ENCODE measurements at places on chromosomes 7 and 10.

- DNase-seq: no peak
Measured at GRCh38 chr7:99437946-99438572, 539 bp downstream of the PTCD1 start.

GRCh38 chr7:46746695-46747687, 825.9 kb upstream of the IGFBP3 start:
- DNase-seq: no peak

DNA sequence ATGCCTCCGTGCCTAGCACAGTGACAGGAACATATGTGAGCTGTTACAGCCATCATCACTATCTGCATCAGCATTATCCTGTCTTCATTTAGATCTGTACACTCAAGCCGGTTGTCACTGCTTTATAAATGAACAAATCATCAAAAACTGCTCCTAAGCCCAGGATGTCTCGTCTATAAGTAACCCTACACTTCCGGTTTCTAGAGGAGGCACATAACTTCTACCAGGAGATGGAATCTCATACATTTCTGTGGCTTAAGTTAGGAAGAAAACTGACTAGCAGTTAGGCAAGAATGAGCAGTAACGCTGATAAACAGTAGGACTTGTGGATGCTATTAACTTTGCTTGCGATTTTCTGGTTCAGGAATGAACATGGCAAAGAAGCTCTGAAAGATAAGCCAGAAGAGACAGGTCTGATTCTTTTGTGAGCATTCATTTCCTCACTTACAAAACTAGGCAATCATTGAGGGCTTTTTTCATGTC, 1199.2 kb downstream of the SORCS3 start:
- no peak for DNase-seq

GRCh38 chr10:4120096-4120853, 335.3 kb upstream of the KLF6 start:
- DNase-seq: no peak

GRCh38 chr10:124527874-124528395, 66.3 kb downstream of the LHPP start:
- no peak for DNase-seq

- DNase-seq: no peak
Measured at GRCh38 chr10:47369251-47369894, 14.7 kb downstream of the ZNF488 start.

GRCh38 chr10:94235461-94235860, 127.3 kb downstream of the NOC3L start:
- no peak for DNase-seq

DNA sequence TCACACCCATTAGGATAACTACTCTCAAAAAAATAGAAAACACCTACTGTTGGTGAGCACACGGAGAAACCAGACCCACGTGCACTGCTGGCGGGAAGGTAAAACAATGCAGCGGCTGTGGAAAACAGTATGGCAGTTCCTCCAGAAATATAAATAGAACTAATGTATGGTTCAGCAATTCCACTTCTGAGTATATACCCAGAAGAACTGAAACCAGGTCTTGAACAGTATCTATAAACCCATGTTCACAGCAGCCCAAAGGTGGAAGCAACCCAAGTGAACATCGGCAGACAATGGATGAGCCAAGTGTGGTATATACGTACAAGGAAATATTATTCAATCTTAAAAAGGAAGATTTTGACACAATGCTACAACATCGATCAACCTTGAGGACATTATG, 164.7 kb downstream of the ZMYND11 start:
- no peak for DNase-seq

- DNase-seq: no peak
Measured at GRCh38 chr10:67809107-67809506, 28.9 kb downstream of the DNAJC12 start.

- DNase-seq: peak; percentile 0
Measured at GRCh38 chr10:110681023-110681681, 37.0 kb downstream of the RBM20 start.
